GM23338 (cell line): ENCODE measurements at places on chromosomes 3 and 15. TPM values are rescaled to one million over a fixed set of nuclear protein-coding genes. Genes with fewer than 3 reads are reported as not detected.
A peak's percentile ranks its signal among the peaks of the same experiment; 100 is the strongest.

DNA sequence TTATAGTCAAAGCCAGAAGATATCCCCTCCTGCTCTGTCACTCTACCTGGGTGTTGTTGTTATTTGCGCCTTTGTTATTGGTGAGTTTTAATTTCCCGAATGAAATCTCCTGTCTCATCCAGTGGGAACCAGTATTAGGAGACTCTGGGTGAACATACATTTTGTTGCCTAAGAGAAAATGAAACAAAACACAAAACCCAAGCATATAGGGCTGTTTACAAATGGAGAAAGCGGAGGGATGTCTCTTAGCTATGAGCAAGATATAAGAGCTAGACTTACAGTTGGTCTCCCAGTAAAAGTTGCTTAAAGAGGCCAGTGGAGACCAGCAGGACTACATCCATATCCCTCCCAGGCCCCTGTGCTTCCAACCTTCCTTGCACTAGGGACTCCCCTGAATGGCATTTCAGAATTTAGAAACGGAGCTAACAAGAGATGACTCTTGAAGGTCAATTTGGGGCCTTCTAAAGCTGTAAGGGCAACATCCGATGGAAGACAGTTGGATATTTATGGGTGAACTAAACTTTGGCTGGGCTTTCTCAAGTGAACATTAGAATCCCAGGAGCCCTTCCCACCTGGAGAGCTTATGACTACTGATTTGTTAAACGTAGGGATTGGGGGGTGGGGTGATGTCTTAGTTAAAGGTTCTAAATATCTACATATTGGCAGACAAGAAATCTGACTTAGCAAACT, 2.7 kb downstream of the EOMES start:
- peak; percentile 58 for DNase-seq

DNA sequence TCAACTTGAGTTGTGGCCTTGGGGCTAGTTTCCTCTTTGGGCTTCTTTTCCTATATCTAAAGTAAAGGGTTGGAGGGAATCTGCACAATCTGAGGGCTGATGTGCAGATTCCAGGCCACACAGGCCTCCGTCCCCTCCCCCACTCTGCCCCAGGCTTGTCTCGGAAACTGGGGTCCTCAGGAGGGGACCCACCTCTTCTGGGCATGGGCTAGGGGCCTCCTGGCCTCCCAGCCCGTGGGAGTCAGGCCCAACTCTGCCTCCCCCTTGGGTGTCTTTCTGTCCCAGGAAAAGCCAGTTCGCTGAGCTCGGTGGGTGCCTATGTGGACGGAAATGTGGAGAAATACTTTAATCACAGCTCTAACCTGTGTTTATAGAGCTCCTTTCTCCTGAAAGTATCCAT, 4.8 kb downstream of the SMAD6 start:
- no peak for DNase-seq

- DNase-seq = no peak
Measured at GRCh38 chr3:124202754-124203153, 210.8 kb upstream of the ROPN1 start.

DNA sequence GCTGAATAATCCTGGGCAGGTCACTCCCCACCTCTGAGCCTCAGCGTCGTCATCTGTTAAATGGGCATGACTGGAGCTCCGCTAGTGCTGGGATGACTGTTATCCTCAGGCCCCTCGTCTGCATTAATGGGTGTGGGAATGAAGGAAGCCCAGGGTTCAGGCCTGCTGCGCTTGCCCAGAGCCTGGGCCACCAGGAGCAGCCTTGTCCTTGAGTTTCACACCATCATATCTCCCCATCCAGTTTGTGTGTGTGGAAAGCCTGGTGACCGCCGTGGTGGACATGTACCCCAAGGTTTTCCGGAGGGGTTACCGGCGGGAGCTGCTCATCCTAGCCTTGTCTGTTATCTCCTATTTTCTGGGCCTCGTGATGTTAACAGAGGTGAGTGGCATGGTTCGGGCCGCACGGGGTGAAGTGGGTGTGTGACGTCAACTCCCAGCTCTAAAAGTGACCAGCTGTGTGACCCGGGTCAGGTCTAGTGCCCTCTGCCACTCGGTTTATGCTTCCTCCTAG, 63.5 kb upstream of the SLC6A1 start:
- no peak for DNase-seq

FAM107A gene
- total RNA-seq = 0.89 and 1.0 TPM in 2 replicates

GOLGA8M gene
- not detected in 2 replicates for total RNA-seq
